ENCODE measurements at places on chromosomes 11 and 22. TPM values are rescaled to one million over a fixed set of nuclear protein-coding genes. Genes with fewer than 3 reads are reported as not detected.

GRCh38 chr22:27718186-27719035 lies 83.1 kb downstream of the MN1 start:
- H3K27me3 ChIP-seq: no peaks in the 10 kb centered on the region
- no peak overlapping the region for H3K27ac ChIP-seq
- no peaks in the 10 kb centered on the region for H3K4me1 ChIP-seq
- no peaks in the 10 kb centered on the region for H3K36me3 ChIP-seq
- H3K4me3 ChIP-seq: no peak overlapping the region

- no peaks in the 10 kb centered on the region for H3K36me3 ChIP-seq
- H3K27me3 ChIP-seq: no peaks in the 10 kb centered on the region
- no peaks in the 10 kb centered on the region for H3K4me1 ChIP-seq
- H3K4me3 ChIP-seq: no peak overlapping the region
- DNase-seq: no peak
- H3K27ac ChIP-seq: no peak overlapping the region
These were observed 14.0 kb downstream of the CPT1A start for GRCh38 chr11:68827733-68828132.

DNA sequence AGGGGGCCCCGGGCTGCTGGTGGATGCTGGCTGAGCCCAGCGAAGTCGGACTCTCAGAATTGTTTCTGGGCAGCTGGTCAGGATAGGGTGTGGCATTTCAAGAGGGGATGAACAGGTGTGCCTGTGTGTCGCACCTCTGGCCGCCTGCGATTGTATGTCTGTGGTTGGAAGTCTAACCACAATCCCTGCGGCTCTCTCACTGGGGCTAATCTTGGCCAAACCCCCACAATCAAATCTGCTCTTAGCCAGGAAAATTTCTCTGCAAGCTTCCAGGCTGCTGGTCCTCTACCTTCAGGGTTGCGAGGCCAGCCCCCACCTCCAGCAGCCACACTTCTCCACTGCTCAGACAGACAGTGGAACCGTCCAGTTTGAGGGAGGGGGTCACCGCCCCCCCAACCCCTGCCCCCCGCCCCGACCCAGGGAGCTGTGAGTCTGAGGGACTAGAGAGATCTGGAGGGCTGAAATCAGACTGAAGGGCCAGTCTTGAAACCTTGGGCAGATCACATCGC lies 953 bp downstream of the ATG16L2 start:
- H3K27ac ChIP-seq: no peak overlapping the region
- H3K27me3 ChIP-seq: no peaks in the 10 kb centered on the region
- H3K4me1 ChIP-seq: no peaks in the 10 kb centered on the region

Gene TMEM45B
- total RNA-seq: 0.72 TPM

Gene FXYD6
- total RNA-seq: 28.6 TPM
